ENCODE measurements at places on chromosomes 16 and 17.

GRCh38 chr17:9331279-9332131 lies 244.1 kb downstream of the STX8 start:
- DNase-seq: no peak

- peak; percentile 40 for DNase-seq
These were observed 27.4 kb upstream of the RCVRN start for GRCh38 chr17:9932491-9932890.

- no peak for DNase-seq
These were observed 28.9 kb upstream of the CDH5 start for GRCh38 chr16:66337463-66338188.

- peak; percentile 48 for DNase-seq
These were observed 3.8 kb upstream of the USP36 start for GRCh38 chr17:78844301-78845005.
